ENCODE measurements at places on chromosomes 1 and 21. TPM values are rescaled to one million over a fixed set of nuclear protein-coding genes. Genes with fewer than 3 reads are reported as not detected.

DNA sequence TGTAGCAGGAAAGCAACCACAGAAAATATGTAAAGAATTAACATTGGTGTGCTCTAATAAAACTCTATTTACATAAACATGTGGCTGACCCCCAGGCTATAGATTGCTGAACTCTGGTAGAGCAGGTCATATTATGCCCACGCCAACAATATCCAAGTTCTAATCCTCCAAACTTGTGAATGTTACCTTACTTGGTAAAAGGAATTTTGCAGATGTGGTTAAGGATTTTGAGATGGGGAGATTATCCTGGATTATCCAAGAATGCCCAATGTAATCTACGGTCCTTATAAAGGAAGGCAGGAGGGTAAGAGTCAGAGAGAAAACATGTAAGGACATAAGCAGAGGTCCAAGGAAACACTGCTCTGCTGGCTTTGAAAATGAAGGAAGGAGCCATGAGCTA is 201.0 kb downstream of the USH2A start:
- no peak for DNase-seq
- H3K4me3 ChIP-seq = no peak overlapping the region
- no peaks in the 10 kb centered on the region for H3K27me3 ChIP-seq
- H3K4me1 ChIP-seq = no peaks in the 10 kb centered on the region
- no peak overlapping the region for H3K27ac ChIP-seq

GRCh38 chr21:35136106-35136505 is 87.0 kb upstream of the RUNX1 start:
- no peaks in the 10 kb centered on the region for H3K36me3 ChIP-seq
- DNase-seq = no peak
- H3K27me3 ChIP-seq = no peaks in the 10 kb centered on the region
- no peak overlapping the region for H3K4me3 ChIP-seq
- H3K4me1 ChIP-seq = peaks cover 8% of the 10 kb centered on the region

- no peaks in the 10 kb centered on the region for H3K36me3 ChIP-seq
- no peak overlapping the region for H3K27ac ChIP-seq
These were observed 1418.8 kb downstream of the MRPL39 start for GRCh38 chr21:24188506-24188905.

Gene NTMT2
- total RNA-seq = not detected

DNA sequence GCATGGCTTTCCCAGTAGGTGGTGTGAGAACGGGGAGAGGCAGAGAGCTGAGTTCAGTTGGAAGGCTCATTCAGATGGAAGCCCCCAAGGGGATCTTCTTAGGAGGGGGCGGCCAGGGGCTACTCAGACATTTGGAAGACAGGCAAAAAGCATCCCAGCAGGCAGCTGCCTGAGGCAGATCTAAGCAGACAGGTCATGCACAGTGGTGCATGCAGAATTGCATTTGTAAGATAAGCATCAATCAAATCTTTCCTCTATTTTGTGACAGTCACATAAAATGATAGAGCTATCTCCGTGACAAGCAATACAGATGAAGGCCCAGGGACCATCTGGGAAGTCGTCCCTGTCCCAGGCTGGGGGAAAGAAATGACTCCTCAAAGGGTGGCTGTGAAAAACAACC is 3.8 kb downstream of the RAB3B start:
- H3K4me1 ChIP-seq = peaks cover 8% of the 10 kb centered on the region
- H3K4me3 ChIP-seq = no peak overlapping the region
- no peak overlapping the region for H3K27ac ChIP-seq
- no peak for DNase-seq
- H3K27me3 ChIP-seq = peaks cover 3% of the 10 kb centered on the region
- H3K36me3 ChIP-seq = no peaks in the 10 kb centered on the region

Gene PRMT2
- total RNA-seq = 258 TPM

Gene MLLT11
- 4.1 TPM for total RNA-seq

GRCh38 chr1:118949315-118949714 is 38.8 kb downstream of the TBX15 start:
- H3K4me3 ChIP-seq = no peak overlapping the region
- H3K36me3 ChIP-seq = no peaks in the 10 kb centered on the region
- H3K27ac ChIP-seq = no peak overlapping the region

DNA sequence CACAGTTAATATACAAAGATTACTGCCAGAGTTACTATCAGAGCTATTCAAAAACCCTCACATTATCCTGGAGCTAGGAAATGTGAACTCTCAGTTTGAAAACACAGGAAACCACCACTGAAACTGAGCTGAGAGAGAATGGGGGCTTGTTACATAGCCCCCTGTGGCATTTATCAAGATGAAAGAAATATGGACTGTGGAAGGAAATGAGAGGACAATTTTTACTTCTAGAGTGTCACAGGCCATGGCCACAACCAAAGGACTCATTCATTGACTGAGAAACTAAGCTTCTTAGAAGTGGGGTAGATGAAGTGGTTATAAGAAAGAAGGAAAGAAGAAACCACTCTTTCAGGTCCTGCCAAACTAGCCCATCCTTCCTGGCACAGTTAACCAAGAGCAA is 25.3 kb downstream of the DSTYK start:
- H3K27ac ChIP-seq = no peak overlapping the region
- no peak overlapping the region for H3K4me3 ChIP-seq
- H3K4me1 ChIP-seq = peaks cover 17% of the 10 kb centered on the region
- peaks cover 3% of the 10 kb centered on the region for H3K36me3 ChIP-seq

Measured in T-cell (primary cell).